Aorta (tissue), 5 donors: ENCODE measurements at places on chromosomes 5 and 9.

DNA sequence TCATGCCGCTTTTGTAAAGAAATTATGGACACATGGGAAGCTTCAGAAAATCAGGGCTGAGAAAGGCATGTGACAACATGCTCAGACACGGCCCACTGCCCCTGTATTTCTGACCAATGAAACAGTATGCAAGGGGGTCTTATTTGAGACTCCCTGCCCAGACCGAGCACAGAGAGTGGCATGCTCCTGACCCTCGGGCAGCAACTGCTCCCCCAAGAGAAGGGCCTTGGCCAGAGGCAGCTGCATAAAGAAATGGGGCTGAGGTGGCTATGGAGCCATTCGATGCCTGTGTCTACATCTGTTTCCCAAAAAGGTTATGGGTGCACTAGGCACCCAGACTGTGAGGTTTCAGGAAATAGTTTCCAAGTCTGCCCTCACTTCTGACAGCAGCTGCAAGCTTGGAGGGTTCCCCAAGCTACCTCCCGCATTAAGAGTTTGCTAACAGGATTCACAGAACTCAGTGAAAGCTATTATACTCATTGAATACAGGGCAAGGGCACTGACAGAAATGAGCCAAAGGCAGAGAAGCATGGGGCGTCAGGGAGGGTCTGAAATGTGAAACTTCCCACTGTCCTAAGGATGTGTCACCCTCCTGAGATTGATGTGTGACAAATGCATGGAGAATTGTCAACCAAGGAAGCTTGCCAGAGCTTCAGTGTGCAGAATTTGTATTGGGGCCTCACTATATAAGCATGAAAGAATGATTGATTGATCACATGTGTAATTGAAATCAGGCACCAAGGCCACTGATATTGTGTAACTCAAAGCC lies 94.3 kb downstream of the DAP start:
- DNase-seq, result no peak

GRCh38 chr5:98604301-98604700 lies 169.2 kb upstream of the RGMB start:
- no peak for DNase-seq

GRCh38 chr5:39447968-39448367 lies 23.2 kb upstream of the DAB2 start:
- no peak for DNase-seq

DNA sequence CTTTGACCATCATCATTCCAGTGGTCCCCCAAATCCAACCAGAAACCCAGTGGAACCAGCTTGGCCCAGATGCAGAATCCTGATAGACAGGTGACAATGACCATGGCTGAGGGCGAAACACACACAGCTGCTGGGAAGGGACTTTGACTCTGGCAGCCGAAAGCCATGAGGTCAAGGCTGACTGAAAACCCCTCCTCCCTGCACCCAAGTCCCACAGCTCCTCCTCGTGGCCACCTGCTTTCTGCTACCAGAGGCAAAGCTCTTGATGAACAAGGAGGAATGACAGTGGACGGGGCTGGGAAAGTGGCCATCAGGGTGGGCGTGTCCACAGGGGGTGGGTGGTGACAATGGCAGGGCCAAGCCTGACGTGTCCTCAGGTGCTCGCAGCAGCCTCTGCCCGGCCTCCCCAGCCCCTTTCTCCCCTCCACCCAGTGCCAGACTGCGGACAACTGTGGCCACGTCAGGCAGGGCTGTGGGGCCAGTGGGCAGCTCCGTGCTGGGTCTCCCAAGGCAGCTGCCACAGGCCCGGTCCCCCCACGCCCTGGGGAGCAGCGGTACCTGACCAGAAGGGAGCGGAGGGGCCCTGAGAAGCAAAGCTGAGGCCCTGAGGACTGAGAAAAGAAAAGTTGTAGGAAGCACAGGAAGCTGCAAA lies 30.8 kb upstream of the SARDH start:
- peak; percentile 64 for DNase-seq

GRCh38 chr5:133341296-133341695 lies 271.0 kb downstream of the FSTL4 start:
- peak; percentile 51 for DNase-seq

- DNase-seq, result peak; percentile 86
These were observed 113.7 kb downstream of the TRPM6 start for GRCh38 chr9:74773886-74774479.

GRCh38 chr9:21831841-21832509 lies 29.5 kb downstream of the MTAP start:
- DNase-seq, result no peak

GRCh38 chr9:89079391-89079790 lies 88.1 kb downstream of the S1PR3 start:
- DNase-seq, result no peak

- no peak for DNase-seq
These were observed 102.5 kb upstream of the DHFR start for GRCh38 chr5:80757290-80757689.

- no peak for DNase-seq
These were observed 367.6 kb downstream of the GLIS3 start for GRCh38 chr9:3931996-3932906.

DNA sequence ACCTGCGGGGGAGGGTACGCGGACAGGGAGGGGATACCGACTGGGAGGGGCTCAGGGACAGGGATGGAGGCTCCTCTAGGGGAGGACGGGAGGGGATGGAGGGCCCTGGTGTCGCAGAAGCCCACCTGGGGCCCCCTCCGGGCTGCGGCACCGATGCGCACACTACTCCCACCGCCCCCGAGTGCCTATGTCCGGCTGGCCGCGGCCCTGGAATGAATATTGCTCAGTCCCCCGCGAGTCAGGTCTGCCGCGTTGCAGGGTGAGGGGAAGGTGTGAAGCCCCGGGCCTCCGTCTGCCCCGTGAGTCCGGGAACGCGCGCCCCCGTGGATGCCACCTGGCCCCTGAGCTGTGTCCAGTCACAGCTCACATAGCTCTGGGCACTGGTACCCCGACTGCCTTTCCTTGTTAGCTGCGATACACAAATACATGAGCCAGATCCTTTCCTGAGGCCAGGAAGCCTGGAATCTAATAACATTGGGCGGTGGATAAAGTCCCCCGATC lies 44.5 kb upstream of the PRSS3 start:
- DNase-seq, result no peak

DNA sequence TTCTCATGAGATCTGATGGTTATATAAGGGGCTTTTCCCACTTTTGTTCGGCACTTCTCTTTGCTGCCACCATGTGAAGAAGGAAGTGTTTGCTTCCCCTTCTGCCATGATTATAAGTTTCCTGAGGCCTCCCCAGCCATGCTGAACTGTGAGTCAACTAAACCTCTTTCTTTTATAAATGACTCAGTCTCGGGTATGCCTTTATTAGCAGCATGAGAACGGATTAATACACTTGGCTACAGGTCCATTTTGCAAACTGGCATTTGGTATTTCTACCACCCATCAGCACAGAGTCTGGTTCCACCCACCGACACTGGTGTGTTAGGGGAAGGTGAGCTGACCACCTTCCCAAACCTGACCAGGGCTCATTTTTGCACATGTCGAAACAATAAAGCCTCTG lies 47.9 kb upstream of the RARS1 start:
- DNase-seq, result no peak

- no peak for DNase-seq
These were observed 833 bp downstream of the C5orf24 start for GRCh38 chr5:134846641-134846960.

- DNase-seq, result peak; percentile 94
These were observed 595 bp downstream of the PDLIM7 start for GRCh38 chr5:177496727-177497291.

DNA sequence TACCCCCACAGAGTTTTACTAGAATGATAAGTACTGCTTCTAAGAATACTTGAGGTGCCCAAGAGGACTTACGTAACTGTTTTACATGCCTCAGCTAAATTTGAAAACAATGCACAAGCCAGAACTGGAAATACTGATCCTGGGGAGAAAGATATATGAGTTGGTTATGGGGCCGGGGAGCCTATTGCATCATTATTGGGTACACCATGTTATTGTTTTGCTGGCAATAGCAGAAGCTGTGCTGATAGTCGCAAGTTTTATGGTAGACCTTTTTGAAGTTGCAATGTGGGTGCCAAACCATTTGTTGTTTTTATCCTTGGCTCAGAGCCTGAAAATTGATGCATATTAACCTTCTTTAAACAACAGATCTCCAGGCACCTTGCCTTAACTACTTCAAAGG lies 108.4 kb upstream of the DHFR start:
- no peak for DNase-seq

DNA sequence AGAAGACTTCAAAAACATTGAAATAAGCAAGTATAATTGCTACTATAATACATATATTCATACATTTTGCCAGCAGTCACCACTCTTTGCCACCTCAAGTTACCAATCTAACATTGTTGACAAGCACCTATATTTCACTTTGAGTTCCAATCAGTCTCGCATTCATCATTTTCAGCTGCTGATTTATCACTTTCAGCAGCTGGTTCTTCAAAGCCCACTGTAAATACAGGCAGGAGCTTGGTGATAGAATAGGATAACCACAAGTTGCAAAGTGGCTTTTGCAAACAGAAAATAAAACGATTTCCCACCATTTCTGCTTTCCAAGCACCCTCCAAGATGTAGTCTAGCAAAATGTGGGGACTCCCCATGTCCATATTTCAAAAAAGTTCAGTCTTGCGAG lies 114.2 kb upstream of the ITGA1 start:
- DNase-seq, result no peak

GRCh38 chr5:139712412-139712811 lies 64.3 kb downstream of the CXXC5 start:
- DNase-seq, result no peak

DNA sequence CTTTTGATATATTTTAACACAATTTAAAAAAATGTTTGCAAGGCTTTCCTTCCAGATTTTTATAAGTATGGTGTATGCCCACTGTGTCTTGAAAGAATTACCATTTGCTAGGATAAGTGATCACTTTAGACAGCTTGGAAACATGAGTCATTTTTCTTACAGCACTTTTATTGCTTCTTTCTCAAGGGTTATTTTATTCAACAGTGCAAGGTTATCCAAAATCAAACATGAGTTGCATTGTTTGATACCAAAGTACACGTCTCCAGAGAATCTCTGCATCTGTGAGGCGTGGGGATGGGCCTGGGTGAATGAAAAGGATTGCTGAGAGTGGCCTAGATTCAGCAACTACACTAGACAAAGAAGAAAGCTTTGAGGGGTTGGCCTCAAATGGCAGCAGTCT lies 329.6 kb downstream of the ADAMTS6 start:
- DNase-seq, result no peak

GRCh38 chr5:93206203-93206602 lies 374.8 kb downstream of the NR2F1-AS1 start:
- DNase-seq, result no peak

- no peak for DNase-seq
These were observed 17.4 kb downstream of the GPX3 start for GRCh38 chr5:151037561-151038411.

DNA sequence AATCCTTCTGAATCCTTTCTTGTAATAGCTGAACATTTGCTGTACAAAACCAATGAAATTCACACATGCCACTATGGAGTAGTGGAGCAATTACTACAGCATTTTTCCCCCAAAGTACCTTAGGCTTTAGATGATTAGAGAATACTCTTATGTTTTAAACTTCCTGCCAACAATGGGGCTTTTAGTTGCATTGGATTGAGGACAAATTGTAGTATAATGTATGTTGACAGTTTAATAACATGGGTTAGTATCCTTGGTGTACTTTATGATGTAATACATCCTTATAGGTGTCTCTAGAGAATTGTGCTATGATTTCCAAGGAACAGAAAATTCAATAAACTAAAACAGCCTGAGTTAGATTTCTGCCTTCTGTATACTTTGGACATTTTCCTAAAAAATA lies 422.7 kb upstream of the GRAMD2B start:
- no peak for DNase-seq

DNA sequence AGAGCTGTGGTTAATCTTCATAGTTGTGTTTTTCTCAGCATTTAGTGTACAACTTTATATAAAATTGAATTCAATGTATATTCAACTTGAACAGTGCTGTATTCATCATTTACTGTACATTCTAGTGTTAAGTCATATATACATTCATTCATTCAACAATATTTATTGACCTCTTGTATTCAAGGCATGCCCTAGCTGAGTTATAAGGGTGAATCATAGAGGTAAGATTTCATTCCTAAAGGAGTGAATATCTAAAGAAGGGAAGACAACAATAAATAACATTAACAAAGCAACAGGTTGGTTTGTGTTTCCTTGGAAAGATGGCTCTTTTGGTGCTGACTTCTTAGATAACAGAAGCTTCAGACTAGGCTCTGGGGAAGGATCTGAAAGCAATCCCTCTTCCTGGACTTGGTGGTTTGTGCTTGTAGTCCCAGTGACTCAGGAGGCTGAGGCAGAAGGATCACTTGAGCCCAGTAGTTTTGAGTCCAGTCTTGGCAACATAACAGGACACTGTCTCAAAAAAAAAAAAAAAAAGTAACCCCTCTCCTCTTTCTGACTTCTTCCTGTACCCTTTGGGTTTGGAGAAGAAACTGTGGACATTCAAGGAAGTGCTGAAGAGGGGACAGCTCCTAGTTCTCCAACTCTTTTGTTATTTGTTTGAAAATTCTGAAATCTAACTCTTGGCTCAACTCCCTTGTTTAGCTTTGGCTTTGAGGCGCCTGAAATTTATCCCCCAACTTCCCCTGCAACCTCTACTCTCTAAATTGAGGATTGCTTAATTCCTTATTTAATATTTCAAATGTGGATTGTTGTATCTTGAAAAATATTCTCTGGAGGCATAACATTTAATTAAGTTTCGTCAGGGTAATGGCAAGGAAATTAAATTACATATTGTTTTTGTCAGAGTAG lies 80.2 kb downstream of the OSTF1 start:
- DNase-seq, result no peak

- DNase-seq, result no peak
These were observed 2.1 kb downstream of the ZDHHC21 start for GRCh38 chr9:14690948-14691730.

DNA sequence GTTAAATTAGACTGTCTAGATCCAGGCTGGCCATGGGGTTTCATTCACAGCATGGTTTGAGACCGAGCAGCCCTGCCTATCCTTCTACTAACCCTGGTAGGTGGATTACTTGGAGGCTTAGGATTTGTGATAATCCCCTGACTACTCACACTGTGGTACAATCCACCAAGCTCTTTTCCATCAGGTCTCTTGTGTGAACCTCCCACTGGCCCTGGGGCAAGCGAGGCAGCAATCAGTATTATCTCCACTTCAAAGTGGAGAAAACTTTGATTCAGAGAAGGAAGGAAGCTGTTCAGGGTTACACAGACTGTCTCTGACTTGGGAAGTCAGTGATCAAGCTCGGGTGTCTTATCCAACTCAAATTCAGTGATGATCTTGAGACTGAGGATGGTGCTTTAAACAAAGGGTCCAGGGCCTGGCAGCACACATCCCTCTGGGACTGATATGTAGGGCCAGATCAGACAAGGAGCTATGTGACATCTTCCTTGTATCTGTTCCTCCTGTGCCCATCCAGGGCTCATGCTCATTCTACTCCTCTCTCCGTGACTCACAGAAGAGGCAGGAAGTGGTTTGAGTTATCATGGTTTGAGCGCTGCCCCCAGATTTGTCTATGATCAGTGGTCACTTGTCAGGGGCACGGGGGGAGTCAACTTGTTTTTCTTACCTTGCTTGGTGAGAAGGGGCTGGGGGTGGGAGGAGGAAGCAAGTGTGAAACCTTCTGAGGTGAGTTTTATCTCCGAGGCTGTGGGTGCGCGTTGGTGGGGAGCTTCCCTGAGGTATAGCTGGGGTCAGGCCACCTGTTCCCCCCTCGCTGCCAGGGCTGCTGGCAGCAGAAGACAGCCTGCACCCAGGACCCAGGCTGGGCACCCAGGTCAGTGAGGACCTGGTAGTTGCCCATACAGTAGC lies 48.6 kb downstream of the RGS3 start:
- no peak for DNase-seq
